ENCODE measurements at places on chromosomes 3 and 15. TPM values are rescaled to one million over a fixed set of nuclear protein-coding genes. Genes with fewer than 3 reads are reported as not detected.

Gene TF
- 2.6 TPM for total RNA-seq

Gene ILDR1
- 27.6 TPM for total RNA-seq

Gene REC114
- total RNA-seq = not detected

Gene SLC12A1
- total RNA-seq = not detected

Gene MUSTN1
- total RNA-seq = not detected

Gene GABPB1
- total RNA-seq = 11.0 TPM

Gene SEMA3B
- total RNA-seq = 56.8 TPM

Gene SKOR1
- 0.47 TPM for total RNA-seq

Gene CYP1A2
- total RNA-seq = not detected

Gene THAP10
- total RNA-seq = 1.4 TPM
